Muscle of back (tissue), 13 donors: ENCODE measurements at places on chromosomes 11 and 22. TPM values are rescaled to one million over a fixed set of nuclear protein-coding genes. Genes with fewer than 3 reads are reported as not detected.

DNA sequence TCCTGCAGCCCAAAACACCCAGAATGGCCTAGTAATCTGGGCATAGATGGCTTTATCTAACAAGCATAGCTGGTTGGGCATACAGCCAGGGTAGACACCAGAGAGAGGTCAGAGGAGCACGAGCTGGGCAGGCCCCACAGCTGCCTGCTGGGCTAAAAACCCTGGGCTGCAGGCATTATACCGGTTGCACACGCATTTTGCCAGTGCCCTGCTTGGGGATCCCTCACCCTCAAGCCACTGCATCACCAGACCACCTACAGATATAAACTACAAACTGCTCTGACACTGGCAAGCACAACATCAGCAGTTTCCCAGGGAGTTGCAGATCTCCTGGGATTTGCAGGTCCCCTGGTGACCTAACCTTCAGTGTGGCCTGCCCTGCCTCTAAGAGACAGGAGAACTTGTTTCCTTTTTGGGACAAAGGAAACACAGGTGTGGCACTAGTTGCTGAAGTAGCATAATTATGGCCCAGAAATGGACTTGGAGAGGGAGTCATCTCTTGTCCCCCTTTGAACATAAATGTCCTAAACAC, 79.1 kb upstream of the SC5D start:
- DNase-seq: no peak

The PKDREJ gene
- polyA plus RNA-seq: 0.35 TPM

DNA sequence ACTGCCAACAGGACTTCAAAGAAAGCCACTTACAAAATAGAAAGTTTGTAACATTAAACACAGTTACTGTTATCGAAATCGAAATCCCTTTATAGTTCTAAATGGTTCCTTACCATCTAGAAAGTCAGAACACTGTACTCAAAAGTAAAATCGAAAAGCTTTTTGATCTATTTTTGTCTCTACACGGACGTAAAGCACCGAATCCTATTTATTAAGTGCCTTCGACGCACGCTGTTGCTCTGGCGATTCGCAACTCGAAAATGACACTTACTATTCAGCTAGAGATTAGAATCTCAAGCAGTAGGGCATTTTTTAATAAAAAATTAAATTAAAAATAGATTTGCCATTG, 78.3 kb downstream of the LARGE1 start:
- DNase-seq: no peak

DNA sequence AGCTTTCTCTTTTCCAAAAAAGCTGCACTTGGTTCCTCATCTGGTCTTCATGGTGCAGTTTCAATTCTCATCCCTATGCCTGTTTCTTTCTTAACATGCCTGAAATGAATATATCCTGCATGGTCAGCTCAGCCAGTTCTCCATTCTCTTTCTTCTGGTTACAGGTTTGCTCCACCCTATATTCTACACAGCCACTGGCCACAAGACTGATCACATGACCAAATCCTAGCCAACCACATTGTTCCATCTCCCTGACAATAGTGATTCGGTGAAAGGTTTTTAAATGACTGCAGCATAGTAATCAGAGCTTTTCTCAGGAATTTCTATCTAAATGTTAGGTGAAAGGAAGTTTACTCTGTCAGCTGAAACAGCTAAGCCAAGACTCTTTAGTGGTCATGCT, 891.4 kb downstream of the METTL15 start:
- DNase-seq: no peak

DNA sequence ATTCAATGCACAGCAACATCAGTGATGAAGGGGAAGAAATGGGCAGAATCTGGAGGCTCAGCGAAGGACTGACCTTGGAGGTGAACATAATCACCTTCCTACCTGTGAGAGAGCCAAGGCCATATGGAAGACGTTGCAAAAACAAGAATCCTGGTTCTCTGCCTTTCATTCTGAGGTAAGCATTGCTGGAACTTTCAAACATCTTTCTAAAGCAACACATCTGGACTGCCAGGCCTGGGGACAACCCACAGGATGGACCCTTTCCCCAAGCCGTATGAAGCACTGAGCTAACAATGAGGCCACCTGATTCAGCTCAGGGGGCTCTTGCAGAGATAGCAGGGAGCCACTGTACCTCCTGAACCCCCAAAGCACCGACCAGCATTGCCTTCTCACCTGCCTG, 70.5 kb downstream of the ETS1 start:
- no peak for DNase-seq

GRCh38 chr11:2945031-2945756, 16.0 kb upstream of the PHLDA2 start:
- DNase-seq: peak; percentile 72

DNA sequence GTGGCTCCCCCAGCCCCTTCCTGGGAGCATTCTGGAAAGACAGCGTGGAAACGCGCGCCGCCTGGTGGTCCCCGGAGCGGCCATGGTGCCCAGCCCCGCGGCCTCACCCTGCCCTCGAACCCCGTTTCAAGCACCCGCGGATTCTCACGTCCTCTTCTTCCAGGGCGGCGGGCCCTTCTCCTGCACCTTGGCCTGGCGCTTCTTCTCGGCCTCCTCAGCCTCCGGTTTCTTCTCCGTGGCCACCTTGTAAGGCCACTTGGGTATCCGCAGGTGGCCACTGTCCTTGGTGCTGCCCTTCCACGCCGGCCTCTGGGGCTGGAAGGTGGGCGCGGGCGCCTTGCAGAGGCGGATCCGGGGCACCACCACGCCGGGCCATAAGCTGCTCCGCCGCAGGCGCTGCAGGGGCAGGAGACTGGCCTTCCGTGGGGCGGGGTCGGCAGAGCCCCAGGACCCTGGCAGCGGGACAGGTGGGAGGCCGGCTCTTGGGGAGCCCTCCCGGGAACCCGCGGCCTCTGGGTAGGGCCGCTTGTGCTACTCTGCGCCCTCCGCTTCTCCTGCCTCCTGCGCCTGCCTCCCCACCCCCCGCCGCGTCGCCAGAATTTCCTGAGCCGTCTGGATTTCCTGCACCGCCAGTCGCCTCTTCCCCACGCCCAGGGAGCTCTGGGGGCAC, 83.4 kb downstream of the TRIM51G start:
- no peak for DNase-seq

- DNase-seq: no peak
These were observed 242.0 kb downstream of the BRD1 start for GRCh38 chr22:49585461-49586243.

The TEX12 gene
- not detected for polyA plus RNA-seq

The SYT7 gene
- polyA plus RNA-seq: 2.6 TPM

- no peak for DNase-seq
These were observed 60.4 kb upstream of the PARVG start for GRCh38 chr22:44120314-44120704.

DNA sequence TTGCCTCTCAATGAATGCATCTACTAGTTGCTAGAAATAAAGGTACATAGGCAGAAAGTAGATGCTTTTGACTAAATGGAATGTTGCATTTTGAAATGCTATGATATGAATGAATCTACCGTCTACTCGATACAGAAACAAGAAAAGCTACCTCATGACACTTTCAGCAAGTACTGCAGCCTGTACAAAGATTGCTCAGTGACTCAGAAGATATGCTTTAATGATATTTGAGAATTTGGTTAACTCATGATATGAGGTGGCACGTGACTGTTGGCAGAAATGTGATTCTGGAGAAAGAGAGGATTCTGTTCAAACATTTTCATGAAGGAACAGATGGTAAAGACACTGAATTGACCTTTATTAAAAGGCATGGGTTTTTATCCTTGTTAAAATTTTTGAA, 76.0 kb downstream of the HSD17B12 start:
- DNase-seq: no peak

The TSSK2 gene
- polyA plus RNA-seq: not detected

DNA sequence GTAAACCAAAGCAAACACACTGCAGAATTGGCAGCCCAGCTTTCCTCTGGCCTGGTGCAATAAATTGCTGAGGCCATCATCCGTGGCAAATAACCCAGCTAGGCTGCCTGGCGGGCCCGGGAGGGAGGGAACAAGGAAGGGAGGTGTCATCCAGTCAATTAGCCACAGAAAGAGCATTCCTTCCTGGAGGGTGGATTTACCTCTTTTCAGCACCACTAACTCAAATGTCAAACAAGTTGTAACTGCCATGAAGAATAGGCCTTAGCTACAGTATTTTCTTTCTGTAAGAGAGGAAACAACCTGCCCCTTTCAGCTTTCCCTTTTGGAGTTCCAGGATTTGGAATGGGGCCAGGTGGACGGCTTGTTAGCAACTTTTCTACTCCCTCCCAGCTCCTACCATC, 163.8 kb upstream of the BDNF start:
- no peak for DNase-seq

GRCh38 chr11:112127056-112127455, 36.8 kb downstream of the IL18 start:
- no peak for DNase-seq

The TNNT3 gene
- 8,020 TPM for polyA plus RNA-seq

DNA sequence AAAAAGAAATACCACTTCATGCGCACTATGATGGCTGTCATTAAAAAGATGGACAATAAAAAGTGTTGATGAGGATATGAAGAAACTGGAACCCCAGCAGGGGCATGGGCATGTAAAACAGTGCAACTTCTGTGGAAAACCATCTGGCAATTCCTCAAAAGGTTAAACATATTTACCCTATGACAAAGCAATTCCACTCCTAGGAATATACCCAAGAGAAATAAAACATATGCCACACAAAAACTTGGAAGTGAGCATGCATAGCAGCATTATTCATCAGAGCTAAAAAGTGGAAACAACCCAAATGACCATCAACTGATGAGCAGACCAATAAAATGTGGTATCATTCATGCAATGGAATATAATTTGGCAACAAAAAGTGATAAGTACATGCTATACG, 50.1 kb downstream of the LRRC32 start:
- no peak for DNase-seq

The CDKN1C gene
- 206 TPM for polyA plus RNA-seq

The ART1 gene
- 4.6 TPM for polyA plus RNA-seq

DNA sequence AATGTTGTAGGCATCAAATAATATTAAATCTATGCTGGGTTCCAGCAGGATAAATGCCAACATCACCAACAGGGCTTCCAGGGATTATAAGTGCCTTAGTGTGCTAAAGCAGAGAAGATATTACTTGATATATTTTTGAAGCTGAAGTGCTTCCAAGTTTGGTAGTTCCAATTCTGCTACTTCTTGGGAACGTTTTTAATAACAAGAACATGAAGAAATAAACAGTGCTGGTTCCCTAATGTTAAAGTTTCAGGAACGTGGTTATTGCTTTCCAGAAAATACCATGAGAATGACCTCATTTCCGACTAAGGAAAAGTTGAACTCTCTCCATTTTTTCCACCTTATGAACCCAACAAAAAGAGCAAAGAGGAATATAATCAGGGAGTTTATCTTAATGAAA, 4.6 kb upstream of the RNF185 start:
- DNase-seq: peak; percentile 54

GRCh38 chr11:132944569-132944944, 587.7 kb downstream of the OPCML start:
- no peak for DNase-seq

DNA sequence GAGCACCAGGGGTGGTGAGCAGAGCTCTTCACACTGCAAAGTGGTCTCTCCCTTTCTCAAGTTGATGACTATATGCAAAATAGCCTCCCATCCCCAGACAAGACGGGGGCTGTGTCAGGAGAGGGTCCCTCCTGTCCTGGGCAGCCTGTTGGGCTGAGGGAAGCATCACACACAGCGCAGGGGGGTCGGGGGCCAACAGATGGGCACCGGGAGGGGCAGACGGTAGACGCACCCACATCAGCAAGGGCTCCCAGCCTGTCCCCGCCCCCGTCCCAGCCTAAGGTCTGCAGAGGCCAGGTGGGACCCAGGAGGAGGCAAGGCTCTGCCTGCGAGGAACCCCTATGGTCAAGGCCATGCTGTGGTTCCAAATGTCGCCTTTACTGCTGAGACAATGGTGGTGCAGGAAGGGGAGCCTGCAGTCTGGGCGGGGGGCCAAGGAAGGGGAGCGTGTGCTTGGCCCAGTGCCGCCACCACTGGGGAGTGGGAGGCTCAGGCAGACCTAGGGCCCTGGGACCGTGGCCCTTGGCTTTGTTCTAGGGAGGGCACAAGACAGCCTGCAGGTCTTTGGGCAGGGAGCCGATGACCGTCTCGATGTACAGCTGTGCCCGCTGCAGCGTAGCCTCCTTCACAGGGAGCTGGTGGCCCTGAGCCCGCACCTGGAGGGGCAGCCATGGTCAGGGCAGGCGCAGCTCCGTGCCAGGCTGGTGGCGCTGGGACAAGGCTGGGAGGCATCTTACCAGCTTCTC, 4.3 kb upstream of the PLXNB2 start:
- DNase-seq: no peak

DNA sequence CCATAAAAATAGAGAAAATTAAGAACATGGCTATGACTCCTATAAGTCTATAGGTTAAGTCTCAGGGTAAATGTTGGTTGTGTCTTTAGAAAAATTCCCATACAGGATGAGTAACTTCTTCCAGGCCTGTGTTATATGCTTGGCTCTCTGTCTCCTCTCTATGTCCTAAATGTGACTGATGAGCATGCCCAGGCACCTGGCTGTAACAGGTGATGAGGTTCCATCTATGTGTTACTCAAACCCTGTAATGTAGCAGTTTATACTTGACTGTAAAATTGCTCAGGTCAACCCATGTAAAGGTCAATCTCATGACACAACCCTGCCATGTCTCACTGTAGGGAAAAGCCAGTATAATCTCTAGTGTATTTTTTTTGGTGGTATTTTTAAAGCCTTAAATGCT, 69.5 kb downstream of the PARVA start:
- no peak for DNase-seq

DNA sequence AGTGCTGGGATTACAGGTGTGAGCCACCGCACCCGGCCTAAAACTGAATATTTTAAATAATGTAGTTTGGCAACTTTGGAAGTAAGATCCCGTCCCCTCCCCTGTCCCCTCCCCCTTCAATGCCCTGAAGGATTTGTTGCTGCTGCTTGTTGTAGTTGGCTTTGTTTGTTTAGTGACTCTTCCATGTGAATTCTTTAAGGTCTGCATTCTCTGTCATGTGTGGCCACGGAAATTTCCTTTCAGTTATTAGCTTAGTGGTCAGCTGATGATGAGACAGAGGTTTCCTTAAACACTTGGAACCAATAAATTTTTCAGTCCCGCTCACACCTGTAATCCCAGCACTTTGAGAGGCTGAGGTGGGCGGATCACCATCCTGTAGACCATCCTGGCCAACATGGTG, 109.9 kb downstream of the MPPED1 start:
- DNase-seq: no peak

- no peak for DNase-seq
These were observed 76.4 kb downstream of the TMEM135 start for GRCh38 chr11:87114093-87114492.

The YWHAH gene
- 126 TPM for polyA plus RNA-seq
